ENCODE measurements at places on chromosomes 13 and 19.
A peak's percentile ranks its signal among the peaks of the same experiment; 100 is the strongest.

GRCh38 chr13:49561062-49561410 lies 24.3 kb downstream of the RCBTB1 start:
- no peak for DNase-seq

- DNase-seq: peak; percentile 98
Measured at GRCh38 chr19:2041683-2042484, 9.2 kb downstream of the MKNK2 start.

DNA sequence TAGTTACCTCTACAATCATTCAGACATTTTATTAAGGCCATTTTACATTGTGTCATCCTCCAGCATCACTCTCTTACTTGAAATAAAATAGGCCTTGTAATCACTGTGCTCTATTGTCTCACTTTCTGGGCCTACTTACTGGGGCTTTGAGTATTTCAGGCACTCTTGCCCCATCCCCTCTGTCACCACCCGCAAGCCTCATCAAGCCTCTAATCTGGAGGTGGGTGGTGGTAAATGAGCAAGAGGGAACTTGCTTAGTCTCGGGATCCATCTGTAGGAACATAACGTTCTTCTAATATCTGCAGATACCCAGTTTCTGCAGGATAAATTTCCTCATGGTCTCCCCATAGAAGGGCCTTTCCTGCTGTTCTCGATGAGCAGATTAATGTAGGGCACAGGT lies 19.4 kb upstream of the GPR18 start:
- DNase-seq: no peak

DNA sequence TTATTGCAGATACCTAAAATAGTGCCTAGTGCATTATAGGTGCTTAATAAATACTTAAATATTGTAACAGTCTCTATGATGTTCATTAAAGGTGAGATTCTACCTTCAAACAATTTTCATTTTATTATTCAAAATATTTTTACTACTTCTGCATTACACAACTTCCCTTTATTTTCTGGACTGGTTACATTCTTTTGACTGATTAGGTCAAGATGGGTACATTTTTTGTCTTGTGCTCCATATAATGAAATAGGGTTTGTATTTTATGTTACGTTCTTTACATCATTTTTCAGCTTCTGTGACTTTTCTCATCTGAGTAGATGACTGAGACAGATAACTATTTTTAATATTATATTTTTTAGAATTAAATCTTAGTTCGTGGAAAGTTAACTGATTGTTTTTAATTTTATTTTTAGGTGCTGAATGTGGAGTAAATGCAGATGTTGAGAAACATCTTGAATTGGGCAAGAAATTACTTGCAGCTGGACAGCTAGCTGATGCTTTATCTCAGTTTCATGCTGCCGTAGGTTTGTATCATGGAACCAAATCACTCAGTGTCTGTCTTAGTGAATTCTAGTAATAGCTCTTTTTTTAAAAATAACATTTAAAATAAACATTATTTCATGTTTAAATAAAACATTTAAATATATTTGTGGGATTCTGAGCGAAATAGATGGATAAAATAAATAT lies 32.0 kb downstream of the DNAJC3 start:
- no peak for DNase-seq

GRCh38 chr19:49847731-49848696 lies 2.9 kb upstream of the PTOV1 start:
- DNase-seq: no peak

DNA sequence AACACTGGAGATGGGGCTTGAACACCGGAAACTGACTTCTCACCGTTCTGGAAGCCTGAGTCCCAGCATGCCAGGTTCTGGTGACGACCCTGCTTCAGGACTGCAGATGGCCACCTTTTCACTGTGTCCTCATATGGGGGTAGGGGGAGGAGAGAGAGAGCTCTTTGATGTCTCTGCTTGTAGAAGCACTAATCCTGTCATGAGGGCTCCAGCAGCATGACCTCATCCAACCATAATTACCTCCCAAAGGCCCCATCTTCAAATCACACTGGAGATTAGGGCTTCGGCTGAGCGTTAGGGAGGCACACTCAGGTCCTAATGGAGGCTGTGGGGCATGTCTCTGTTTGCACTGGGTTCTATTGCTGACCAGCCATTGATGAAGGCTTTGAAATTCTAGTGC lies 255.3 kb downstream of the TEX29 start:
- DNase-seq: no peak

GRCh38 chr13:30148171-30148754 lies 159.1 kb downstream of the KATNAL1 start:
- no peak for DNase-seq

DNA sequence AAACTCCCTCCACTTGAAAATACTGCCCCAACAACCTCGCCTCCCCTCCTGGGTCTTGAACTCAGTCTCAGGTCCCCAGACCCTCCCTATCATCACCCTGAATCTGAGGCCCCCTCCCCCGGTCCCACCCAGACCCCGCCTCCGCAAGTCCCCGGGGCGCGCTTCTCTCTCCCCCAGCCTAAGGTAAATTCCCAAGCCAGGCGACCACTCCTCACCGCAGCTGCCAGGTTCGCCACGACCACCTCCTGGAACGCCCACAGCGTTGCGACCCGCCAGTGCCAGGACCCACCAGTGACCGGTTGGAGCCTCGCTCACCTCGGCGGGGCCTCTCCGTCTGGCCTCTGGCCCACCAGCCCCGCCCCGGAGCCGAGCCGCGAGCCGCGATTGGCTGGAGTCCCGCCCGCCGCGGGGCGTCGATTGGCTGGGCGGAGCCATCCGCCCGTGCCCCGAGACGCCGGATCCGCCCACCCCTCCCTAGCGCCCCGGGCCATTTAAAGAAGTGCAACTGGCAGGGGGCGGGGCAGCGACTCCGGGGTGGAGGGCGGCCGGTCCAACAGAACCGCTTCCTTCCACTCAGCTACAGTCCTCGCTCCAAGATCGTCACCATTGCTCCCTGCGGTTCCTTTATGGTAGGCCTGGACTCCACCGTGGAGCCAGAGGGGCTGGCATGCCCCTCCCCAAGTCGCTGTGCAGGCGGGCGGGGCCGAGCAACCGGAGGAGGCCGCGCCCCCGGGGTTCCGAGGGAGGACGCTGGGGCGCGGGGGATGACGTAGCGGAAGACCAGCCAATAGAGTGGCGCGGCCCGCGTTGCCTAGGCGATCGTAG lies at the start of gene SERTAD3:
Gene SERTAD3, minus strand, starts transcription at position 336 of the 825 bp plus-strand sequence. CDS start 2,255 bp downstream, outside the sequence.
- peak; percentile 88 for DNase-seq

GRCh38 chr13:107324416-107325204 lies 756.7 kb upstream of the ARGLU1 start:
- no peak for DNase-seq

- DNase-seq: no peak
Measured at GRCh38 chr19:31555634-31556215, 206.5 kb upstream of the TSHZ3 start.

DNA sequence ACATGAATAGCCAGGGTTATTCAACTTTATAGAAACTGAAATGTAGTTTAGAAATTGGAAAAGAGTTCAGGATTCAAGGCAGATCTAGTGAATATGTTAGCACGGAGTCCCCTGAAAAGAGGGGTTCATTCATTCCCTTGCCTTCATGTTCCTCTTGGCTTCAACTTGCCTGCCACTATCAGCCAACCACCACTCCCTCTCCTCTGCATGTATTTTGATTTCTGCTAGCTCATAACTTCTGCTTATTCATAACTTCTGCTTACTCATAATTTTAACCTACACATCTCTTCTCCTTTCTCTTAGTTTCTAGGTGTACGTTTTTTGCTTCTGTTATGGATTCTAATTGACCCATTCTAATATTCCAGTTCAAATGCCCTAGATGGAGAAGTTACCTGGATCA lies 5.5 kb upstream of the SERTM1 start:
- DNase-seq: no peak

GRCh38 chr19:52651956-52652355 lies 13.8 kb upstream of the ZNF83 start:
- DNase-seq: no peak

DNA sequence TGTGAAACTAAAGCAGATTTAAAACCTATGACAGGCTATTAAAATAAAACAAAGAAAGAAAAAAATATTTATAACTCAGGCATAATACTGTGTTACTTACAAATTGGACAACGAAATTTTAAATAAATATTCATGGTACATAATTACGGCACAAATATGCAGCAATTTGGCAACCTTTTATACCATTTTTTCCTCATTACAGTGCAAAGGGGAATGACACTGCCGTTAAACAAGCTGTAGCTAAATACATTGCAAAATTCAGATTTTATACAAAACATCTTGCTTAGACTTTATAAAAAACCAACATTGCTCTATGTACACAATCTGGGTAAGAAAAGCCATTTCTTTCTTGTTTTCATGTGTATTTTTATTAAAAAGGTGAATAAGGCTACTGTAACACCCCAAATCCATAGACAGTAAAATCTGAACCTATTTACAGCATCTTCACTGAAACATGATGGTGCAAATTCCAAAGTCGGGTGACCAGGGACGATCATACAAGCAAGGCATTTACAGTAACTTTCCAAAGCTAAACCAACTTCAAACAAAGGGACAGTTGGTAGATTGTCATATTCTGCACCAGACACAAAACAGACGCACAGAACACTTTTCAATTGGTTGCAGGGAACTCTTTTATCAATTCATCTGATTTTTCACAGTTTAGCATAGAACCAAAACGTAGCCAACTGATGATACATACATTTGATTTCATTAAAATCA lies 45.5 kb downstream of the EFNB2 start:
- DNase-seq: no peak

DNA sequence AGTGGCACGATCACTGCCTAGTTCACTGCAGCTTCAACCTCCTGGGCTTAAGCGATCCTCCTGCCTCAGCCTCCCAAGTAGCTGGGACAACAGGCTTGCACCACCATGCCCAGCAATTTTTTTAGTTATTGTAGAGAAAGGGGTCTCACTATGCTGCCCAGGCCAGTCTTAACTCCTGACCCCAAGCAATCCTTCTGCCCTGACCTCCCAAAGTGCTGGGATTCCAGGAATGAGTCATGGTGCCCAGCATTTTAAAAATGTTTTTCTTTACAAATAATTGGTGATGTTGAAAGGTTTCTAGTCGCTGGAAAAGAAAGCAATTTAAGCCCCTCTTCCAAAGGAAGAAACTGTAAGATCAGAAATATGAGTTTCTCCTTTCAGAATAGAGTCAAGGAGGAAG lies 19.4 kb downstream of the DYRK1B start:
- no peak for DNase-seq

DNA sequence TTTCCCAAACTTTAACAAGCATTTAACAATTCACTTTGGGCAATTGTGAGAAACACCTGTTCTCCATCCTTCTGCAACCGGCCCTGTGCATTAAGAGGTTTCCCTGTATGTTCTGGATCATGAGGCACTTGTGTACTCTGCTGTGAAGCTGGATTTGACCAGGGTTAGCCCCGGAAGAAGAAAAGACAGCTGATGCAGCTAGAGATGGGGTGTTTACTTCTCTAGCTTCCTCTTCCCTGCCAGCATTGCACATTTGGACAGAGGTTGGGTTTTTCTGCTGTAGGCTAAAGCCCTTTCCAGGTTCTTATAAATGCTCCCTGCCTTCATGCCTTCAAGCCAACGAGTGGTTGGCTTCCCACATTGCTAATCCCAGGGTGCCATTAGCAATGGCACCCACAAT lies 20.9 kb downstream of the MBD3L2B start:
- DNase-seq: no peak

GRCh38 chr13:41503356-41503755 lies 46.0 kb downstream of the RGCC start:
- DNase-seq: no peak

GRCh38 chr19:52658595-52658994 lies 20.4 kb upstream of the ZNF83 start:
- no peak for DNase-seq

DNA sequence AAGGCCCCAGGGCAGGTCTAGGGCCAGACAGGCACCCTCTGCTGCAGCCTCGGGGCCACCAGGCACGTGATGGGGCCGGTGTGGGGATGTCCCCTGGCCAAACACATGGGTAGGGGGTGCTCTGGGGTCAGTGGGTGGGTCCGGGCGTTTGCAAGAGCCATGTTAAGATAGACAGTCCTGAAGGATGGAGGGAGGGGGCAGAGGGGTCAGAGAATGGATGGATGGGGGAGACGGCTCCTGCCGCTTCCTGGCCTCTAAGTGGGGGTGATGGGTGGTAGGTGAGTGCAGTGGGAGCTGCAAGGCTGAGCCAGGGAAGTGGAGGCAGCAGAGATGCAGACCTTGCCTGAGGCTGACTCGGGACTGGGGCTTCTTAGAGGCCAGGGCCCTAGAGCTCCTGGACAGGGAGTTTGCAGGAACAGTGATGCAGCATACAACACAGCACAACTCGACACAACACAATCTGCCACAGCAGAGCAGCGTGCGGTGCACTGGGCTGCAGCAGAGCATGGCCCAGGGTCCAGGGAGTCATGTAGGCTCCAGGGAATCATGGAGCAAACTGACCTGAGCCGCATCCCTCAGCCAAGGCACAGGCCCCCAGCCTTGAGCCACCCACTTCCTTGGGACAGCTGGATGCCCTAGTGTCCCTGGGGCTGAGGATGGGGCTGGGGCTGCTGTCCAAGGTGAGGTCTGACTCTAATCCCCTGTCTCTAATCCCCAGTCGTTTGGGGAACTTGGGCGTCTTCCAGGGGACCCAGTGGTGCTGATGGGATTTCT lies 97.5 kb downstream of the SCGB2B2 start:
- no peak for DNase-seq

- no peak for DNase-seq
Measured at GRCh38 chr13:77114271-77114670, 87.3 kb upstream of the FBXL3 start.

GRCh38 chr19:55624109-55625003 lies at the start of gene ZNF784:
Gene ZNF784 (minus strand): TSS chr19:55624566. CDS start chr19:55624561, 5 bp downstream.
- DNase-seq: peak; percentile 94

- DNase-seq: no peak
Measured at GRCh38 chr13:114039471-114040141, 65.7 kb upstream of the C13orf46 start.

DNA sequence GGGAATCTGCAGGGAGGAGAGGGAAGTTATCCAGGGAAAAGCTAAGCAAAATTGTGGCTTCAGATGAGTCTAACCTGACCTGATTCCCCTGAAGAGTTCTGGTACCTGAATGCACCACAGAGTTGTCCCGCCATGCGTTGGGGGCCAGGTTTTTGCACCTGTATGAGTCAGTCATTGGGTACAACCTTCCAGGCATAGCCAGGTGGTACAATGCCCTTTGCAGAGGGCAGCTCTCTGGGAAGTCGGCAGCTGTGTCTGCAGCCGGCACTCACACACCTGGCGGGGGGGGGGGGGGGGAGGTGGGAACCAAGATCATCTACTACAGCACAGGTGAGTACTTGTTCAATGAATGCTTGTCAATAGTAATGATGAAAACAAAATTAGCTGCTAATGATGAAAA lies 52.5 kb upstream of the GTF3A start:
- no peak for DNase-seq

DNA sequence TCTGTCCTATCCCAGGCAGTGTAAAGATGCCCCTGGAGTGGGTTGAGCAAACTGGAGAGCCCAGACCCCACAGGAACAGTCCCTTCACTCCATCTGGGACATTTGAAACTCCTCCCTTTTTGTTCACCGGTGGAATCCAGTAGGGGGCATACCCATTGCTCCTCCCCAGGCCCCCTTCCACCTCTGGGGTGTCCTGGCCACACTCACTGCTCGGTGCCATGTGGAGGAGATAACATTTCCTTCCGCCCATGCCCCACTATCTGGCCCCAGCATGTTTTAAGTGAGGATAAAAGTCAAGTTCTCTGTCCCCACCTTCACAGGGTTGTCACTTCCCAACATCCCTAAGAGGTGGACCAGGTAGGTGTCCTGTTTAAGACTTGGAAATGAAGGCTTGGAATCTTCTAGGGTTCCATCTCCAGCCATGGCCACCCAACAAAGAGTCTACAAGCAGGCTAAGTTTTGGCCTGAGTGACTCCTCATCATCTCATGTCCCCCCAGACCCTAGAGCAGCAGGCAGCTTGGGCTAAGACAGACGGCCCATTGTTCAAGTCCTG lies 9.3 kb downstream of the ZNF526 start:
- no peak for DNase-seq

- DNase-seq: no peak
Measured at GRCh38 chr13:112446867-112447266, 70.7 kb downstream of the SPACA7 start.

Measured in activated CD8-positive, alpha-beta memory T cell treated with anti-CD3 and anti-CD28 coated beads for 1 hour (primary cell).